Upper lobe of right lung (tissue), 1 donor: ENCODE measurements at places on chromosomes 3 and 15.

- no peak for DNase-seq
Measured at GRCh38 chr15:35477312-35478262, 68.4 kb downstream of the DPH6 start.

DNA sequence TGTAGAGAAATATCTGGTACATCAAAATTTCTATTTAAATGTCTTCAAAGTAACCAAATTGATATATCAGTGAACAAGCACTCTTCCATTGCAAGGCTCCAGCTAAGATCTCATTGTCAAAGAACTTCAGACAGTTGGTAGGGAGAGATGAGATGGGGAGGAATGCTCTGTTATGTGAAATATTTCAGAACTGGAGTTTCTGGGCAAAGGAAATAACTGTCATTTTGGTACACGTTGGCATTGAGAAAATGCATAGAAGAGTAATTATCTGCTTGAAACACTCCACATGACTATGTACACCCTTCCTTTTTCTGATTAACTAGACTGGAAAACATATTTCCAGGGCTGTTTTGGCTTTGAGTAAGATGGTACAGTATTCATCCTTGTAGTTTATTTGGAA, 297.5 kb upstream of the RASGRP1 start:
- DNase-seq, result no peak

DNA sequence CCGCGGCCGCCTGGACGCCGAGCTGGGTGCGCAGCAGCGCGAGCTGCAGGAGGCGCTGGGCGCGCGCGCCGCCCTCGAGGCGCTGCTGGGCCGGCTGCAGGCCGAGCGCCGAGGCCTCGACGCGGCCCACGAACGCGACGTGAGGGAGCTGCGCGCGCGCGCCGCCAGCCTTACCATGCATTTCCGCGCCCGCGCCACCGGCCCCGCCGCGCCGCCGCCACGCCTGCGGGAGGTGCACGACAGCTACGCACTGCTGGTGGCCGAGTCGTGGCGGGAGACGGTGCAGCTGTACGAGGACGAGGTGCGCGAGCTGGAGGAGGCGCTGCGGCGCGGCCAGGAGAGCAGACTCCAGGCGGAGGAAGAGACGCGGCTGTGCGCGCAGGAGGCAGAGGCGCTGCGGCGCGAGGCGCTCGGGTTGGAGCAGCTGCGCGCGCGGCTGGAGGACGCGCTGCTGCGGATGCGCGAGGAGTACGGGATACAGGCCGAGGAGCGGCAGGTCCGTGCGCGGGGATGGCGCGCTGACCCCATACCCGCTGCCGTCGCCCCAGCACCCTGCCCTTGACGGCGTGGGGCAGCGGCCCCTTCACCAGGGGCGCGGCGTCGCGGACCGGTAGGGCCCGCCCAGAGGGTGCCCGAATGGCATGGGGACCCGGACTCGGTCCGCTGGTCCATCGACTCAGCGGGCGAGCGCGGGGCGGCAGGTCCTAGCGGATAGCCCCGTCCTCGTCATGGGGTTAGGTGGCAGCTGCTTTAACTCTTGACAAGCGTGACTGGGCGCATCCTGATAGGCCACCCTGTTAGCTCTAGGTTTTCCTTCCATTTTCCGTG, 848 bp downstream of the SYNM start:
- DNase-seq, result no peak

DNA sequence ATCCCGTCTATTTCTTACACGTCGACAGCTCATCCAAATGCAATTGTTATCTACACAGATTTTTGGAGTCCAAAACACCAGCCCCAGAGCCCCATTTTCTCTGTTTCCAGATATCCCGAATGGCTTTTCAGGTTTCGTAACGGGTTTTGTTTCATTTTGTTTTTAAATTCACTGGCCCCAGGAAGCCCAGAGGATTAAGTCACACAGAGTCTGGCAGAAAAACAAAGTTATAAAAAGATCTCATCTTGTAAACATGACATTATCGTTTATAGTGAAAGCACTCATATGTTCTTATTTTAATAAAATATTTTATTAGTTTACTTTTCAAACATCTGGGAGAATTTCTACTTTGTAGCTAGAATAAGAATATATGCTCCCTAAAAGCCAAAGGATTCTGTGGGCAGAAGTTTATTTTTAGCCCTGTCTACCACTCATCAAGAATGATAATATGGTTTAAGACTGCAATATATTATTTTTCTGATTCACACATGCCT, 149.3 kb upstream of the SLC2A2 start:
- DNase-seq, result no peak

GRCh38 chr15:72787526-72787925, 4.0 kb upstream of the ADPGK start:
- DNase-seq, result no peak

DNA sequence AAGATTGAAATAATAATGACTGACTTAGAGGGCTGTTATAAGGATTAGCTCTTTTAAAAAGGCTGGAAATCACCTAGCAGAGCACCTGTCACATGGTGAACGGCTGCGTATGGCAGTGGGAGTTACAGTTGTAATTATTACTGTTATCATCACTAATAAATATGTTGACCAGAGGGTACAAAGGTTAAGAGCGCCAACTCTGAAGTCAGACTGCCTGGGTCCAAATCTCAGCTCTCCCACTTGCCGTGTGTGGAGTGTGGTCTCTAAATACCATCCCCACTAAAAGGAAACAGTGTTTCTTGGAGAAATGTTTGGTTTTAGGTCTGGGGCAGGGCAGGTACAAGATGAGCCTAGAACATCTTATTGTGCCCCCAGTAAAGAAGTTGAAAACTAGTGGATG, 6.0 kb upstream of the RAD18 start:
- DNase-seq, result no peak
